ENCODE measurements at places on chromosomes 3 and 15.

- DNase-seq: no peak
Observed at GRCh38 chr15:45407786-45408185, 29.4 kb upstream of the GATM start.

- no peak for DNase-seq
Observed at GRCh38 chr3:48568476-48568875, 4.9 kb upstream of the UCN2 start.

GRCh38 chr15:88147760-88148159 is 108.8 kb downstream of the NTRK3 start:
- DNase-seq: no peak

DNA sequence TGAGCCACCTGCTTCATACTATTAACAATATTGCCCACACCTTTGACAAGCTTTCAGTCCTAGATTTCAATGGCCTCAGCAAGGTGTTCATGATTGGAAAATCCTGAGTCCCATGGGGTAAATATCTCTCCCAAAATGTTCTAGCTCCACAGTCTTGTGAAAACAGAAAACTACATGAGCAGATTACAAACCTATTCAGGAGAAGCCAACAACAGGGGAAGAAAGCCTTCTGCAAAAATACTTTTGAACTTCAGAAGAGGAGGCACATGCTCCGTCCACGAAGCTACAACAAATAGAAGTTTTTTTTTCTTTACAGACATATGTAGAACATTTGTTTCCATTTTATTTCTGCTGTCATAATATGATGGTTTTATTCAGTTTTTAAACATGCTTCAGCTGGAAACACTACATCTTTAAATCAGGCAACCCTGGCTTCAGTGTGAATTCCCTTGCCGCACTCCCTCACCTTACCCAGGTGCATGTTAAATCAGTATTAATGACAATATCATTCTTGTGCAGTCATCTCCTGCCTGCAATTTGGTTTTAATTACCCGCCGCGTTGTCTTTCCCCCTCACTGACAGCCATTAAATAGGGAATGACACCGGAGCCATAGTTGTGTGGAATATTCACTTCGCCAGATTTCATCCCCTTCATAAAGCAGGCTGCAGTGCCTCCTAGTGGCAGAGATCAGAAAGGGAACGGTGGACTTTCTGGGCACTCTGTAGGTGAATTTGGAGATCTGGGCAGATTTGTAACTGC is 725.5 kb upstream of the ARRDC4 start:
- DNase-seq: no peak

DNA sequence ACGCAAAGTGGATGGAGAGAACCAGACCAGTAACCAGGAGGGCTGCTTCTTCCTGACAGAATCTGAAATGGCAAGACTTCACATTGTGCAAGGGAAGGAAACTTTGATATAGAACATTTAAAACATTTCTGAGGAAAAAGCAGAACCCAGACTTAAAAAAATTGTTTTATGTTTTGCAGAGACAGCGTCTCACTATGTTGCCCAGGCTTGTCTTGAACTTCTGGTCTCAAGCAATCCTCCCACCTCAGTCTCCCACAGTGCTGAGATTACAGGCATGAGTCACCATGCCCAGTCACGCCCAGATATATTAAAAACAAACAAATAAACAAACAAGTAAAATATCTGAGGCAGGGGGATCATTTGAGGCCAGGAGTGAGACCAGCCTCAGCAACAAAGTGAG is 46.2 kb downstream of the CRTAP start:
- DNase-seq: no peak

GRCh38 chr3:122961146-122961545 is 66.4 kb downstream of the SEMA5B start:
- DNase-seq: no peak

GRCh38 chr3:23183731-23184130 is 19.4 kb upstream of the UBE2E2 start:
- no peak for DNase-seq

DNA sequence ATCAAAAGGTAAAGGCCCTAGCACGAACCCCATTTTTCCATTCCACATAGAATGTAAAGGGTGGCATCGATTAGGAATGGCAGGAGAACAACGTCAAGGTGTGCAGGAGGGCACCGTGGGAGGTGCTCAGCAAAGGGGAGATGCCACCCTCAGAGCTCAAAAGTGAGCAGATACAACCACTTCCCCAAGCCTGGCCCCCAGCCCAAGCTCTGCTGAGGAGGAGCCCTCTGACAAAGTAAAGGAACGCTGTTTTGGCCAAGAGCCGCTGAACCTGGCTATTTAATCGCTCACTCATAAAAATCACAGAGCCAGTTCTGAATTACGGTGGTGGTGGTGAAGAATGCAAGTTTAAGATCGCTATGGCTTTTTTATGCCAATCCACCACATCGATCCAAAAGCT is 12.4 kb downstream of the GNB5 start:
- DNase-seq: no peak

- no peak for DNase-seq
Observed at GRCh38 chr15:71096676-71097075, 18.6 kb upstream of the THSD4 start.

GRCh38 chr3:4888913-4889846 is 90.1 kb upstream of the BHLHE40 start:
- no peak for DNase-seq

DNA sequence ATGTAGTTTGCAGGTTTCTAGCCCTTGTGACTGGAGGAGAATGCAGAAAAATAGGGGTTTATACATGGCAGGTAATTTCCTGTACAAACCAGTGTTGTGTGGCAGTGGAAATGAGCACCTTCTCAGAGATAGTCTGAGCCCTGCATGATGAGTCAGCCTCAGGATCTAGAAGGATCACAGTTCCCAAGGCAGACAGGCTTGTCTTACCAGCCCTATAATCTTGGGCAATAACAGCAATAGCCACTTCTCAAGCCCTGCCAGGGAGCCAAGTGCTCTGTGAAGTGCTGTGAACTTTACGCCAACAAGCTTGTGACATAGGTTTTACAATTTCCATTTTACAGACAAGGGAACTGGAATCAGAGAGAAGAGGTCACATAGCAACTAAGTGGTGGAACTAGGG is 89.4 kb downstream of the CD47 start:
- no peak for DNase-seq

DNA sequence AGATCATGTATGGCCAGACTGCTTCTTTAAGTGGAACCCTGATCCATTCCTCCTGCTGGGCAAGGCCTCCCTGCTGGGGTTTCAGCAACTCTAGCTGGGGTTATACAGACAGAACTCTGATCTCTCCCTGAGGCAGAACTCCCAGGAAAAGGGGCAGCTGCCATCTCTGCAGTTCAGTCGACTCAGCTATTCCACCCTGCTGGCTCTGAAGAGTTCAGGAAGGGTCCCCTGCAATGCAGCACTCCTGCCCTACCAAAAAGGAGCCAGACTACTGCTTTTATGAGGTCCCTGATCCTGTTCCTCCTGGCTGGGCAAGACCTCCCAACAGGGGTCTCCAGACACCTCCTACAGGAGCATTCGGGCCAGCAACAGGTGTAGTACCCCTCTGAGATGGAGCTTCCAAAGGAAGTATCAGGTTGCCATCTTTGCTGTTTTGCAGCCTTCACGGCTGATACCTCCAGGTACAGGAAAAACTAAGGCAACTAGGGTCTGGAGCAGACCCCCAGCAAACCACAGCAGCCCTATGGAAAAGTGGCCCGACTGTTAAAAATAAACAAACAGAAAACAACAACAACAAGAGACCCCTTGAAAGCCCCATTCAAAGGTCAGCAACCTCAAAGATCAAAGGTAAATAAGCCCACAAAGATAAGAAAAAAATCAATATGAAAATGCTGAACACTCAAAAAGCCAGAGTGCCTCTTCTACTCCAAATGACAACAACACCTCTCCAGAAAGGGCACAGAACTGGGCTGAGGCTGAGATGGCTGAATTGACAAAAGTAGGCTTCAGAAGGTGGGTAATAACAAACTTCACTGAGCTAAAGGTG is 14.2 kb upstream of the CP start:
- DNase-seq: no peak

- no peak for DNase-seq
Observed at GRCh38 chr3:99683465-99683864, 45.1 kb downstream of the COL8A1 start.

DNA sequence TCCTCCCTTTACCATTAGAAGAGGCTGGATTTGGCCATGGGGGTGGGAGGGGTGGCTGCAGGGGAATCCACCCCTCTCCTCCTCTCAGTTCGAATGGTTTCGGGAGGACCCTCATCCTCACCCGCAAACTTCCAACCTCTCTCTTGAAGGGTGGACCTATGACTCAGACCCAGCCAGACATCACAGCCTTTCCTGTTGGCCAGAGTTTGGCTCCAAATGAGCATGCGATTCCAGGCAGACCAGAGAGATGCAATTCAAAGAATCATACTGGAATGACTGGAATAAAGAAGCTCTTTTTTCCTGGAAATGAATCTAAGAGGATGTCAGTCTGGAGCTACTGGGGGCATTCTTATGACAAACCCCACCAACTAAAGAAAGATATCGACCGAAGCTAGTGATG is 516.7 kb upstream of the MDFIC2 start:
- DNase-seq: no peak

DNA sequence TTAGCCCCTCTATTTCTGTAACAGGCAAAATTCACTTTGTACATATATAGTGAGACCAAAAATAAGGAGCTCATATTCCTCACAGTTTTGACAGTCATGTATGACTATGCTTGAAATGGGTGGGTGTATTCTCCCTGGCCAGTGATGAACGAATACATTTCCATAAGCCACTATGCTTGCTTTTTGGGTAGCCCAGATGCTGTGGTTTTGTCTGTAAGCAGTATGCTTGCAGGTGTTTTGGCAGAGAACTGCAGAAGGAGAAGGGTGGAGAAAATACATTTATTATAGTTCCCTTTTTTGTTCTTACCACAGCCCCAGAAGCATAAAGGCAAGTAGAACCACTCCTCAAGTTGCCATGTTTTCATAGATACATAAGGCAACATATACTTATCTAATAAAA is 131.2 kb downstream of the RBMS3 start:
- no peak for DNase-seq

DNA sequence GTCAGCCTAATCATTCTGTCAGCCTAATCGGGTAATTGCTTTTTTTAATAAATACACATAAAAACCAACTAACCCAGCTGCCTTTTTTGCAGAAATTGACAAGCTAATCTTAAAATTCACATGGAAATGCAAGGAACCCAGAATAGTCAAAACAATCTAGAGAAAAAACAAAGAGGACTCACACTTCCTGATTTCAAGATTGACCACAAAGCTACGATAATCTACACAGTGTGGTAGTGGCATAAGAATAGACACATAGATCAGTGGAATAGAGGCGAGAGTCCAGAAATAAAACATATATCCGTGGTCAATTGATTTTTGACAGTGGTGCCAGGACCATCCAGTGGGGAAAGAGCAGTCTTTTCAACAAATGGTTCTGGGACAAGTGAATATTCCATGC is 2.4 kb upstream of the C3orf20 start:
- no peak for DNase-seq

GRCh38 chr15:100939791-100940190 is 20.6 kb downstream of the LRRK1 start:
- no peak for DNase-seq

GRCh38 chr15:38048001-38048455 is 113.6 kb downstream of the TMCO5A start:
- no peak for DNase-seq

DNA sequence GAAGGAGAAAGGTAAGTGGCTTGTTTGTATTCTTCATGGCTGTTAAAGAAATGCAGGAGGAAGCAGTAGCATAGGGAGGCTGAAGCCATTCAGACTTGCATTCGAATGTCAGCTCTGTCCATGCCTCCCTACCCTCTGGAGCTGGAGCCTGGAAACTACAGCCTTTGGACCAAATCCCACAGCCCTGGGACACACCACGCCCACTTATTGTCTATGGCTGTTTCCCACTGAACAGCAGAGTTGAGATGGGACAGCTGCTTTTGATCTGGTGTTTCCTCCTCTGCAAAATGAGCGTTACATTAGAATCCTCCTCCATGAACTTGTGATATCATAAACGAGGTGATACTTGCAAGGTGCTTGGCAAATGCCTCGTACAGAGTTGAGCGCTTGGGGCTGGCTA is 3.6 kb downstream of the FAM107A start:
- no peak for DNase-seq

DNA sequence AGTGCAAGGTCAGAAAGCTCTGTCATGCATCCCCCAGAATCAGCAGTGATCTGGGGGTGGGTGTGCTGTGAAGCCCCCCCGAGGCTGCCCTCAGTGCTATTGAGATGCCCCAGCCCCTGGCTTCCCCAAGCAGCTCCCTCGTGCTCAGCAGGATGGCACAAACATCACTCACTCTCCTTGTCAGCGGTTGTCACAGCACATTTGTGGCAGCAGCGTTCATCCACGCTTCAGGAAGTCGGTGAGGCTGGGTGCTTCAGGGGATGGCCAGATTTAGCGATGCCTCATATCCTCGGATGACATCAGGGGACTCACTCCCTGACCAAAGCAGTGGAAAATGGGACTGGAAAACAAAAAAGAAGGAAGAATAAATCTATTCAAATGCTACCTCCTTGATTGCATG is 54.4 kb upstream of the SLC6A11 start:
- no peak for DNase-seq

DNA sequence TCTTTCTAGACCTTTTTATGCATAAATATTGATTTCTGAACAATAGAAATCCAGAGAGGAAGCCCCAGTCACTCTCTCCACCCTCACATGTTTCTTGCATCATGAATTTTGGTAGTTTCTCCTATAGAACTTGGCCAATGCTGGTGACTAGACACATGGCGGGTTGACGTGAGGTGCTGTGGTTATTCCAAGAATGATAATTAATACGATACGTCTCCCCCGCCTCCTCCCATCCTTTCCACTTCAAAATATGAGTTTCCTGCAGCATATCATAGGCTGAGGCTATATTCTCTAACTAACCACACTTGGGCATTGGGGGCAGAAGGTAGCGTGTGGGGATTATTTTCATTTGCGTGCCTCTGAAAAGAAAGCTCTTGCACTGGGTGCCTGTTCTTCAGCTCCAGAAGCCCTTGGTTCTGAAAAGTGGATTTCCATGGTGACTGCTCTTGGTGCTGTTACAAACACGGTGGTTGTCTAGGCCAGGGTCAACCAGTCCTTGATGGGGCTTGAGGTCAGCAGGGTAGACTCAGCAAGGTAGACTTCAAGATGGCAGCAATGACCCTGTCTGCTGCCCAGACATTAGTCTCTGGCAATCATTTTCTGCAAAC is 5.3 kb downstream of the TNFSF10 start:
- no peak for DNase-seq

DNA sequence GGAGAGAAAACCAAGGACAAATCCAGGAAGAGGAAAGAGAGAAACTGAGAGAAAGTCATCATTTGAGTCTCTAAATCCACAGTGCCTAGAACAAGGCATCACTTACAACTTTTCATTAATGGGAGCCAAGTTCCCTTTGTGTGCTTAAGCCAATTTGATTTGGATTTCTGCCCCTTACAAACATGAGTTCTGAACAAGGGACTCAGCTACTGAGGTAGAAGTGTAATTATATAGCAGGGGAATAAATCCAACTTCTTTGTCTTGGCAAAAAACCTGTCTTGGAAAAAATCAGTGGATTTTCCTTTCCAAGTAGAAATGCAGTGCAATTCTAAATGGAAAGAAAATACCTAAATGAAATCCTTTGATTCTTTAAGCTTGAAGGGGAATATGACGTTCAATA is 307.2 kb upstream of the CNTN3 start:
- DNase-seq: no peak

Measured in amygdala (tissue), 56 donors.